Fibroblast of mammary gland (primary cell): ENCODE measurements at places on chromosomes 16 and 17.

GRCh38 chr17:75693500-75694481 lies 26.7 kb downstream of the SAP30BP start:
- peak; percentile 38 for DNase-seq

DNA sequence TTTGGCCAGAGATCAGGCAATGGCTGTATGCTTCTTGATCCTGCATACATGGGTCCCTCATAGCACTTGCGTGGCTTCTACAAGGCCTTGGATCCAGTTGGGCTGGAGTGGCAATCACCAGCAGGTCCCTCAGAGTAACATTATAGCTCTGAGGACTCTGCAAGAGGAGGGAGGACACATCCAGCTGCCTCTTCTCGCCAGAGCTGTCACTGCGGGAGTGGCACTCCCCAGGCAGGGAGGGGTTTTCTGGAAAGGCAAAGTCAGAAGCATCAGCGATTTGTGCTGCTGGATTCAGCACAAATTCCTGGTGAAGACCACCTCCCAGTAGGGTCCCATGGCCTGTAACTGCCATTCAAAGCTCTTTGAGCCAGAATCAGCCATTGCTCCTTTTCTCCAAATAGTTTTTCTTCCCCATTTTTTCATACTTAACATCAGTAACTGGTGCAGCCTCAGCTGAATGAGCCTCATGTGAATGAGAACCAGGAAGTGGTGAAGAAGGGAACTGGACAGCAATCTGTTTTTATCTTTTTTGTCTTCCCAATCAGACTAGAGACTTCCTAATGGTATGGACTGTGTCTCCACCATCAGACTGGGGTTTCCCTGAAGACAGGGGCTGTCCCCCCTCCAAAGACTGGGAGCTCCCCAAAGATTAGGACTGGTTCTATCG lies 40.6 kb upstream of the HOXB13 start:
- no peak for DNase-seq

- no peak for DNase-seq
These were observed 4.3 kb upstream of the CCL7 start for GRCh38 chr17:34265711-34266110.

GRCh38 chr16:89583197-89583894 lies 7.8 kb downstream of the CPNE7 start:
- no peak for DNase-seq

GRCh38 chr16:56191156-56191815 lies at the start of gene GNAO1:
TSS of gene GNAO1 (plus strand) at chr16:56191489. CDS start at chr16:56192236, 747 bp downstream.
- DNase-seq: peak; percentile 43

- peak; percentile 98 for DNase-seq
These were observed 23.0 kb downstream of the NSMCE1 start for GRCh38 chr16:27245276-27246172.
